ENCODE measurements at places on chromosomes 3 and 15.

GRCh38 chr15:69031013-69032001 lies 16.8 kb downstream of the NOX5 start:
- DNase-seq, result peak; percentile 89

DNA sequence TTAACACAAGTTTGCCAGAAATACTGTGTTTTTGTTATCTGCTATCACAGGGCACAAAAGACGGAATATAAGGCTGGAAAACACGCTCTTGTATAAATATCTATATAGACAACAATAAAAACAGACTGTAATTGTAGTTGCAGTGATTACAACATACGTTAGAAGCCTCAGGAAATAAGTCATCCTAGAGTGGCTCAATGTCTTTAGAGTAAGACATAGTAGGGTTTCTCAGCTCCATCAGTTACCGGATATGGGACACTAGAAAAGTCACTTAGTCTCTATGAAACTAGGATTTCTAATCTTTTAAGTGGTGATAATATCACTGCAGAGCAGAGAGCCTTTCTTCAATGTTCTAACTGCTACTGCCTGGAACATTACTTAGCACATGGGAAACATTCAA lies 208.8 kb downstream of the STAG1 start:
- no peak for DNase-seq

GRCh38 chr3:124587053-124587408 lies 143.2 kb upstream of the UMPS start:
- DNase-seq, result no peak

DNA sequence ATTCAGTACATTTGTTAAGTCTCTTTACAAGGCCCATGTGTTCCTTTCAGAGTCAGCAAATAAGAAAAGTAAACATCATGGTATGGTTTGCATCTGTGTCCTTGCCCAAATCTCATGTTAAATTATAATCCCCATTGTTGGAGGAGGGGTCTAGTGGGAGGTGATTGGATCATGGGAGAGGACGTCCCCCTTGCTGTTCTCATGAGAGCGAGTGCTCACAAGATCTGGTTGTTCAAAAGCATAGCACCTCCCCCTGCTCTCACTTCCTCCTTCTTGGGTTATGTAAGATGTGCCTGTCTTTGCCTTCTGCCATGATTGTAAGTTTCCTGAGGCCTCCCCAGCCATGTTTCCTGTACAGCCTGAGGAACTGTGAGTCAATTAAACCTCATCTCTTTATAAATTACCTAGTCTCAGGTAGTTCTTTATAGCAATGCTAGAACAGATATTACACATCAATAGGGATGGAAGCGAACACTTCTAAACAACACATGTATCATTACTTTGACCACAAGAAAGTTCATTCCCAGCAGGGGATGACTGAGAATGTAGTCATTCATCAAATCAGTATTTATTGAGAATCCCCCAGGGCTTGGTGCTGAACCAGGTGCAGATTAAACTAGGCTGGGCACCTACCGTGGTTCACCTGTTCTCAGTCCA lies 4.1 kb downstream of the EFCAB12 start:
- DNase-seq, result no peak

DNA sequence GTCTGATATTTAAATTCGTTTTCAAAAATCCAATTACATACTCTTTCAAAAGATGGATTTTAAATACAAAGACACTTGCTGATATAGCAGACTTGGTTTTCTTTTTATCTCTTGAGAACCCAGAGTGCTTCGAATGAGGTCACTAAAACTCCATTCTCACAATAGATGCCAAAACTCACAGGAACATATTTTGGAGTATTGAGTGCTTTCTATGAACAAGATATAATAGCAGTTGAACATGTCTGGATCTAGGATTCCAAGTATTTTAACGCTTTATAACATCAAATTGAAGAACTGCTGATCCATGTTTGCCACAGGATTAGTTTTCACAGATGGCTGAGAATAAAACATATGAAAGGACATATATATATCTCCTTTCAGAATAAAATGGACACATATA lies 113.2 kb downstream of the SAMMSON start:
- no peak for DNase-seq

DNA sequence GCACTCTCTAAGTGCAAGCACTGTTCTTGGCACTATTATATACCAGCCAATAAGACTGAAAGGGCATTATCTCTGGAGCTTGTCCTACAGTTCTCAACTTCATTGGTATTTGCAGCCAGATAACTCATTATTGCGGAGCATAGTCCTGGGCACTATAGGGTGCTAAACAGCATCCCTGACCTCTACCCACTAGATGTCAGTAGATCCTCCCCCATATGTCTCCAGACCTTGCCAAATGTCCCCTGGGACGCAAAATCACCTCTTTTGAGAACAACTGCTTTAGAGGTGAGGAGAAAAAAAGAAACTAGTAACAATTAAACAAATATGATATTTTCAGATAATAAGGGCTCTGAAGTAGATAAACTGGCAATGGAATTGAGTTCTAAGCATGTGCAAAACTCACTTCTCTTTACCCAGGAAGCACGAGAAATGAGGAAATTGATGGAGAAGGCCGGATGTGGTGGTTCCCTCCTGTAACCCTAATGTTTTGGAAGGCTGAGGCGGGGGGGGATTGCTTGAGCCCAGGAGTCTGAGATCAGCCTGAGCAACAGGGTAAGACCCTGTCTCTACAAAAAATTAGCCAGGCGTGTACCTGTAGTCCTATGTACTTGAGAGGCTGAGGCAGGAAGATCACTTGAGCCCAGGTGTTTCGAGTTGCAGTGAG lies 61.4 kb downstream of the FRMD4B start:
- no peak for DNase-seq

DNA sequence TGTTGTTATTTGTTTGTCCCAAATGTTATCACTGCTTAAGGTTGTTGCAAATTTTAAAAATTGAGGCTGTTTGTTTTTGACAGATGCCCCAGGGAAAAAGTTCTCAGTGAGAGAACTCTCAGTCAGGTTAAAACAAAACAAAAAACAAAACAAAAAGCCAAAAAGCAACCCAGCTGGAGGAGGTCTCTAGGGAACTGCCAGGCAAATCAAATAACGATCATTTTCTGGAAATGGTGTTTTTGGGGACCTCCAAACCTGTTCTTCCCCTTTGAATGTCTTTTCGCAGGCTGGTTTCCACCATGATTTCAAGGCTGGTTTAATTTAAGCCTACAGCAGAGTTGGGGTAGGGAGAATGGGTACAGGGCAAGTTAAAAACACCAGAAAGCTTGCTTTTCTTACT lies 27.2 kb downstream of the SPINK8 start:
- no peak for DNase-seq

DNA sequence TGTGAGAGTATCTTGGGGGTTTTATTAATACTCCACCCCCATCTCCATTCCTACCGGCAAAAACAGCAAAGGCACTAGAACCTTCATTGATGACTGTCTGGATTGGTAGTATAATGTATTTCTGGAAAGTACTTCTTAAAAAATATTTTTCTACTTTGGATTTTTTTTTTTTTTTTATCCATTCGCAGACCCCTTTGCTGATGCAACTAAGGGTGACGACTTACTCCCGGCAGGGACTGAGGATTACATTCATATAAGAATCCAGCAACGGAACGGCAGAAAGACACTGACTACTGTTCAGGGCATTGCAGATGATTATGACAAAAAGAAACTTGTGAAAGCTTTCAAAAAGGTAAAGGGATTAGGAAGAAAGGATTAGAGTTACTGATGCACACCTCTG lies 1.2 kb downstream of the EIF1B start:
- DNase-seq, result peak; percentile 24

GRCh38 chr15:89774492-89774891 lies 1.6 kb upstream of the MESP2 start:
- no peak for DNase-seq

- DNase-seq, result no peak
Measured at GRCh38 chr15:43071451-43071850, 34.4 kb downstream of the UBR1 start.

- no peak for DNase-seq
Measured at GRCh38 chr3:187291001-187291511, 481 bp downstream of the MASP1 start.

GRCh38 chr3:32093204-32093603 lies 13.2 kb upstream of the GPD1L start:
- DNase-seq, result no peak

DNA sequence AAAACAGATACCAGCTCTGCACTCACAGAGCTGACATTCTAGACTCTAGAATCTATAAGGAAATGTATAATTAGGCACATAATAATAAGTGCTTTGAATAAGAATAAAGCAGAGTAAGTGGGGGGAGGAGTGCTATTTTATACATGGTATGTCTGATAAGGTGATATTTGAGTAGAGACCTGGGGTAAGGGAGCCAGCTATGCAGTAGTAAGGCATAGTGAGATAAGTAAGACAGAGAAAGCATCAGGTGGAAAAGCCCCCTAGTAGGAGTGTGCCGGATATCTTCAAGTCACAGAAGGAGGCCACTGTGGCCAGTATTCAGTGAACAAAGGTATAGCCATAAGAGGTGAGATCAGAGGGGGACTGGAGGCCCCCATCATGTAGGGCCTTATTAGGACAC lies 3.0 kb downstream of the SS18L2 start:
- no peak for DNase-seq

GRCh38 chr3:169286214-169286613 lies 377.3 kb downstream of the MECOM start:
- DNase-seq, result peak; percentile 59

- DNase-seq, result no peak
Measured at GRCh38 chr15:58512522-58512921, 80.7 kb downstream of the LIPC start.

GRCh38 chr3:115943579-115943978 lies 320.3 kb downstream of the GAP43 start:
- no peak for DNase-seq

GRCh38 chr3:168544097-168544957 lies 448.6 kb upstream of the GOLIM4 start:
- no peak for DNase-seq

GRCh38 chr3:53067567-53067966 lies 21.7 kb upstream of the SFMBT1 start:
- DNase-seq, result no peak

- no peak for DNase-seq
Measured at GRCh38 chr3:131324923-131325322, 56.7 kb upstream of the NUDT16 start.

- DNase-seq, result no peak
Measured at GRCh38 chr3:50267280-50267913, 1.6 kb upstream of the SEMA3B start.

GRCh38 chr15:100671858-100672543 lies 69.6 kb downstream of the ASB7 start:
- DNase-seq, result peak; percentile 48

DNA sequence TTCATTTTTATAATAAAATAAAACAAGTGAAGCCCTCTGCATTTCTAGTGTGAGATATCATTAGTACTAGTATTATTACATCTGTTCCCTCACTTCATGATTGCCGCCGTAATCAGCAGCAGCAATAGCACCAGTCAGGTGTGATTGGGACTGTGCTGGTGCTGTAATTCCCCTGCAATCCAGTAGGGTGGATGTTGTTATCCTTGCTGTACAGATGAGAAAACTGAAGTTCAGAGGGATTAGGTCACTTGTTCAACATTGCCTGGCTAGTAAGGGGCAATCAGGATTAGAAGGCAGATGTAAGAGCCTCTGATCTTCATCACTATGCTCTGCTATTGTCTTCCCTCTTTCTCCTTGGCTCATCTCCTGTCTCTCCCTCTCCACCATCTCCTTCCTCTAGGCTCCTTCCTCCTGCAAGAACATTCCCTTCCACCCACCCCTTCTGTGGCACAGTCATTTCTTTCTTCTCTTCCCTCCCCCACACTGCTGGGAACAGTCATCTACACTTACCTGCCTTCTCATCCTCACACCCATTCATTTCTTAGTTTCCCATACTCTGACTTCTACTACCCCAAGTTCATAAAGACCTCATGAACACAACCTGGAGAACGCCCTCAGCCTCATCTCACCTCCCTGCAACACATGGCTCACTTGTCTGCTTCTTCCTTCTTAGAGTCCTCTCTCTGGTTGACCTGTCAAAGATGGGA lies 29.7 kb downstream of the CRYGS start:
- no peak for DNase-seq

- peak; percentile 78 for DNase-seq
Measured at GRCh38 chr3:62523672-62524071, 150.3 kb upstream of the FEZF2 start.

DNA sequence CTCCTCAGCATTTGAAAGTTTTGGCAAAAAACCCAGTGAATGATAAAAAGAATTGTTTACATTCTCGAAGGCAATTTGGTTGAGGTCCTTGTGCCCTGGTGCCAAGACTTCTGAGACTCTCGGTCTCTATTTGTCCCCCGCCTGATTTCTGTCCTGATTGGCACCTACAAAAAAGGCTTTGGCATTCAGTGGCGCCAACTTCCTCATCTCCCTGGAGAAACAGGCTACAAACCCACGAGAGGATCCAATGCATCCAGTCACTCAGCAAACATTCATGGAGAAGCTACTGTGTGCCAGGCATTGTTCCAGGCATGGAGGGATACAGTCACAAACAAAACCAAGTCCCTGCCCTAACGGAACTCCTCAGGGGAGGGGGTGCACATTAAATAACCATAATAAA lies 42.7 kb downstream of the HES1 start:
- no peak for DNase-seq

- no peak for DNase-seq
Measured at GRCh38 chr3:138351151-138351550, 2.8 kb downstream of the MRAS start.

GRCh38 chr3:74527566-74527965 lies 86.9 kb downstream of the CNTN3 start:
- DNase-seq, result no peak

DNA sequence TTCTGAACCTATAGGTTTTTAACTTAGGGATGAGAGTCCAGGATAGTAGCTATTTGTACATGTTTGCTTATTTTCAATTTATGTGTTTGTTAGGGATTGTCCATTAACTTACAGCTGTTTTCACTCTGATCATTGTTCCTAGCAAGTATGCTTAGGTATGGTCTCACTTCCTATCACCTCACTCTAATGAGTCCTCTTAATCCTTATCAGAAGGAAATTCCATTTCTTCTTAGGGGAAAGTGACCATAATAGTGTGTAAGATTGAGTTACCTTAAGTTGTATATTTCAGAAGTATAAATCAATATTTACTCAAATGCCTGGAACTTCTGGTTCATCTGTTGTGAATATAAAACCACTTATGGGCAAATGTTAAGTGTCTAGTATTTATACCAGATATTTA lies 53.0 kb downstream of the PIAS1 start:
- DNase-seq, result no peak

- DNase-seq, result no peak
Measured at GRCh38 chr15:100764778-100765466, 114.7 kb upstream of the ALDH1A3 start.

- DNase-seq, result no peak
Measured at GRCh38 chr3:134483195-134483900, 2.4 kb downstream of the ANAPC13 start.

GRCh38 chr3:112908252-112908651 lies 61.6 kb upstream of the CD200R1L start:
- DNase-seq, result no peak

DNA sequence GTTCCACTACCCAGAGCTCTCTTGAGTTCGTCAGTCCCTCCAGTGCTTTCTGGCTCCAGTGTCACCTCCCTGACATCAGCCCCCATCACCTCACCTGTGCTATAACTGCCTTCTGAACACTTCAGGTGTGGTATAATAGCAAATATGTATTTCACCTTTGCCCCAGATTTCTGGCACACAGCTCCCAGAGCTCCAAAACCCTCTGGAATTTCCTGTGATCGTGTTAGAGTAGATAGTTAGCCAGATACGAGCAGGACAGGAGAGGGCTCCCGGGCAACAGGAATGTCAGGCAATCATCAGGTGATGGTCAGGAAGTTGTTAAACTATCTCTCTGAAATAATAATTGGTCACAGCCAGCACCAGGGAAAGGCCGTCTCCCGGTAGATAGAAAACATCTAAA lies 22.6 kb upstream of the LIMD1 start:
- no peak for DNase-seq

GRCh38 chr15:98609144-98609852 lies 39.0 kb upstream of the IGF1R start:
- DNase-seq, result no peak
